Hippocampal formation (tissue), 2 donors: ENCODE measurements at places on chromosomes 16 and 17.

DNA sequence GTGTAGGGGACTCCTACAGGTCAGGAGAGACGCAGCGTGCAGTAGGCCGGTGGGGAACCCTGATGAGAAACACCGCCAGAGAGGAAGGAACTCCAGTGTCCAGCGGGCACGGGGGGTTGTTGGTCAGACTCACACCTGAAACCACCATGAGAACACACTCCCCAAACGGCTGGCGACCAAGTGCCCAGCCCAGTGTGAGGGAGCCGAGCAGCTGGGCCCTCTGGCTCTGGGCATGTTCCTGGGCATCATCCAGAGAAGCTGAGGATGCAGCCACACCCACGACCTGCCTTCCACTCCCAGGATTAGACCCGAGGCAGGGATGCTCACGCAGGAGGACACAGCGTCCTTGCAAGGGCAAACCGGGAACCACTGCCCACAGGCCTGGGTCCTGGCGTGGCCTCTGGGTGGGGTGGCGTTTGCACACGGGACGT lies 108.3 kb upstream of the ZNF750 start:
- no peak for DNase-seq

- DNase-seq, result peak; percentile 37
Observed at GRCh38 chr16:58511933-58512815, 3.1 kb upstream of the SETD6 start.

GRCh38 chr17:20063665-20064648 lies 54.8 kb downstream of the SPECC1 start:
- peak; percentile 56 for DNase-seq

DNA sequence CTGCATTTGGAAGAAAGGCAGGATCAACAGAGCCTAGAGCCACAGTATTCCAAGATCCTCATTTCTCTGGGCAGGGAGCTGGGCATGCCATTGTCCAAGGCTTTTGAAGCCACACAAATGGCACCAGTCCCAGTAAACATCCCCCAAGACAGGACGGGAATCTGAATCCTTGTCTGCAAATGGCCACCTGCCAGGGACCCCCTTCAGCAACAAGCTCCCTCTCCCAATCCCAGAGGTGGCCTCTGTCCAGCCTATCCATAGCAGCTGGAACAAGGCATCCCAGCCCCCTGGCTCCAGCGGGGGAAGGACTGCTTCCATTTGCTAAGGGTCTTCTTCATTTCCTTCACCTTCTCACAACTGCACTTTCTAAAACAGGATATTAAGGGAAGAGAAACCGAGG lies 204.4 kb downstream of the C16orf78 start:
- no peak for DNase-seq

DNA sequence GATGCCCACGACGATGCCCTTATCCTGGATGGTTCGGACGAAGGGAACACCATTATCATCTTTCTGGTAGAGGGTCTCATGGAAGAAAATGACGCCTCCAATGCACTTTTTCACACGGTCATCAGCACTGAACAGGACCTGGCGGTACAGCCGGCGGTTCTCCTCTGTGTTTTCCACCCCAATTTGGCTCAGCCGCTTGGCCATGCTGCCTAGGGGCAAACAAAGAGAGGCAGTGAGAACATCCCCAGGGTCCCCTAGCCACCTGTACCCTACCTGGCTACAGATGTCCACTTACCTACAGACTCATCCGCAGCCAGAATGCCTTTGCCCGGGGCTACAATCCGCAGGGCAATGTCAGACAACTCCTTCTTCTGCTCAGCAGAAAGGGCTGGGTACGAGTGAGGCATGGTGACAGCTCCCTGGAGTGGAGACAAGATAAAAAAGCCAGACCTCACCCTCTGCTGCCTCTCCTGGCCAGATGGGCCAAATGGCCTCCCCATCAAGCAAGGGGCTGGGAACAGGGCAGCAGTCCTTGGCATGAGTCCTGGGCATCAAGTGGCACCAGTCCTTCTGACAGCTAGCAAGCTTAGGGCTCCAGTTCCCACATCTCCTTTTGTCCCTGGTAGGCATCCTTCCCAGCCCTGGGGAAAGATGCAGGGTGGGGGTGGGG lies 1.4 kb downstream of the ALDOC start:
- peak; percentile 51 for DNase-seq

DNA sequence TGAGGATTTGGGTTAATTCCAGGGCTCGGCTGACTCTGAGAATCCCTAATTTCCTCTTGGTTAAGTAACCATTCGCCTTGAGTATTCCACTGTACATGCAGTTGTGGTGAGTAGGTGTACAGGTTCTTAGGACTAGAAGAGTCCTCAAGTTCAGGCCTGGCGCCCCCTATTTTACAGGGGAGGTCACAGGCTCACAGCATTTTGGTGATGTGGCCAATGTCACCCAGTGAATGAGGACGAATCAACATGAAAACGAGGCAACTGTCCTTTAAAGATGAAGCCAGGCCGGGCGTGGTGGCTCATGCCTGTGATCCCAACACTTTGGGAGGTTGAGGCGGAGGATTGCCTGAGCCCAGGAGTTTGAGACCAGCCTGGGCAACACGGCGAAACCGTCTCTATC lies 55.4 kb downstream of the ABCC6 start:
- DNase-seq, result no peak

DNA sequence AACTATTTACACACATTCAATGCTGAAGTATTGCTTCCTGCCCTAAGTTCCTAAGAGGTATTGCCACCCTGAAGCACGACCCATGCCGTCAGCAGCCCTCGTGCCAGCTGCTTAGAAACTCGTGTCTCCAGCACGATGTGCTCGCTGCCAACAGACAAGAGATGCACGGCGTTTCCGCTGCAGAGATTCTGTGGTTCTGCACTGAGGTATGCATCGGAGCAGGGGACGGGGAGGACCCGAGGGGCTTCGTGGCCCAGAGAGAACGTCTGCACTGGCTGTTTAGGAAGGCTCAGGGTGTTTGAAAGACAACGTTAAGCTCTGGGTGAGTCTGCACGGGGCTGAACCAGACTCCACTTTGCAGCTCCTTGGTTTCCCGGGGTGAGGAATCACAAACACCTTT lies 82.7 kb upstream of the CREBBP start:
- no peak for DNase-seq

- no peak for DNase-seq
Observed at GRCh38 chr16:27314986-27315332, 1.2 kb downstream of the IL4R start.

DNA sequence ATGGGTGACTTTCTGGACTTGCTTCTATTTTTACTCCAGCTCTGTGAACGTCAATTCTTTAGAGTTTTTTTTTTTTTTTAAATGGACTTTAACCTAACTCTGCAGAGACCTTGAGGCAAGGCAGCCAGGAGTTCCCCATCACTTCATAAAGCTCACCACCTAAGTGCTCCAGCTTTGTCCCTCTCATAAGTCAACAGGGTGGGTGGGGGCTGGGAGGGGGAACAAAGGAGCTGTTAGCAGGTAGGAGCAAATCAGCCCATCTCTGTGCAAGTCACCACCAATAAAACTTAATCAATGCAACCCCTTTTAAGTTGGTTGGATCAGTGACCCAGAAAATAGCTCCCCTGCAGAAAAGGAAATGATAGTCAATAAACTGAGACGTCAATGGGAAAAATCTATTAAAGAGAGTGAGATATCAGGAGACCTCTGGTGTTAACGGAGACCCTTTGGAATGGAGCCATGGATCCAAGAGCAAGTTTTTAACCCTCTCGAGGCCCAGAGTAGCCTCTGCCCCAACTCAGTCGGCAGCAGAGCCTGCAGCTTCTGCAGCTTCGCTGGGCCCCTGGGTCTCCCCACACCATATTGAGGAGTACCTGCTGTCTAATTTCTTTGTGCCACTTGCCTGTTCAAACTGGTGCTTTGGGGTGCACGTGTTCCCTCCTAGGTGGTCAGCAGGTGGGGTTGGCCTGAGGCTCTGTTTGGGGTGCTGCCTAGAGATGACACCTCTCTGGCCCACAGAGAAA lies 27.6 kb upstream of the ETV4 start:
- DNase-seq, result no peak

GRCh38 chr17:74309902-74310301 lies 16.1 kb upstream of the KIF19 start:
- DNase-seq, result no peak

DNA sequence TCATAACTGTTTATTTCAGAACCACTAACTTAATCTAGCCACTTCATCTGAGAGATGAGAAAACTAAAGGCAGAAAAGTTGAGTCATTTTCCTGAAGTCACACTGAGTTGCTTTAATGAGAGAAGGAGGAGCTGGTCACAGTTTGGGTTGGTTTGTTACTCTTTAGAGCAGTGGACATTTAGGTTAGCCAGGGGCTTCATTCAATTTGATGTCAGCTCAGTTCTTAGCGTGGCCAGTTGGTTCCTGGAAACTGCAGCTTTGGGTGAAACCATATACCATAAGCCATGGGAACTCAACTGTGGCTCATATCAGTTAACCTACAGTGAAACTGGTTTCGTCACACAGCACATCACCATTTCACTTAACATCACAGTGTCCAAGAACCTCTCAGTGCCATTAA lies 59.2 kb upstream of the ADORA2B start:
- DNase-seq, result no peak

GRCh38 chr17:7466639-7467341 lies 12.6 kb downstream of the ZBTB4 start:
- DNase-seq, result no peak

DNA sequence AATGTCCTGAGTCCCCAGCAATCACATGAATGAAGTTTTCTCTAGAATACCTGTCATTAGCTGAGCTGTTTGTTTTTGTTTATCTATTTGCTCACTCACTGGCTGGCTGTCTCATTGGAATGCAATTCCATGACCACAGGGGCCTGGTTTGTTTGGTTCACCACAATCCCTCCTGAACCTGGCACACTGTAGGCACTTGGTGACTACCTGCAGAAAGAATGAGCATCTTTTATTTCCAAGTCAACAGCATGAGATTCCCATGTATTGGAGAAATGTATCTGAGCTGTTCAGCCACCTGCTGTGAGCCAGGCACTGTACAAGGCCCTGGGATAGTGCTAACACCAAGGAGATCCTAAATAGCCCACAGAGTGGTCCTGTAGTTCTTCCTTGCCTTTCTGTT lies 345.1 kb downstream of the XYLT1 start:
- DNase-seq, result no peak
